ENCODE measurements at places on chromosomes 11 and 22.

DNA sequence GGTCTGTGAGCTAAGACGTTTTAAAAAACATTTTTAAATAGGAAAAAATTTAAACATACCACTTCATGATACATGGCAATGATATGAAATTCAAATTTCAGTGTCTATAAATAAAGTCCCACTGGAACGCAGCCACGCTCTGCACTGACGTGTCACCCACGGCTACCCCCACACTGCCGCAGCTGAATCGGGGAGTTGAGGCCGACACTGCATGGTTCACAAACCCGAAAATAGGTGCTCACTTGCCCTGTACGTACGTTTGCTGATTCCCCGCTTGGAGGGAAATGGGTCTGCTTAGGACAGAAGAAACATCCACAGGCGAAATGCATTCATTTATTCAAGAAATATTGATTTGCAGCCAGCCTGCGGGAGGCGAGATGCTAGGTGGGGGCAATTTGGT lies 1342.3 kb downstream of the TBC1D22A start:
- DNase-seq: no peak

- DNase-seq: no peak
Observed at GRCh38 chr11:108945341-108945740, 280.5 kb downstream of the DDX10 start.

DNA sequence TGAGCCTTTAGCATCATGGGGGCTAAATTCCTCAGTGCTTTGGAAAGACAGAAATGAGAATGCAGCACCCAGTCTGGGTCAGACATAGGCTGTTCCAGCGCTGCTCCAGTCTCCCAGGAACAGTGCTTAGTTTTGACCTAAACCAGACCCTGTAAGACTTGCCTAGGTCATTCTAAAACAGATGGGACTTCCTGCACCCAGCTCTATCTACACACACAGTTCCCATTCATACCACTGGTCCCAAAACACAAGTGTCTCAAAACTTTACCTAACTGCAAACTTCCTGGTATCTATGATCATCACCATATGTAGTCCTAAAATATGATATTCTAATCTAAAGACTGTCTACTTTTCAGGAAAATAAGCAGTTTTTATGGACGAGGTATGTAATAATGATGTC lies 37.9 kb downstream of the PRCP start:
- DNase-seq: no peak

GRCh38 chr11:14340721-14341120 lies 18.3 kb downstream of the RRAS2 start:
- DNase-seq: no peak

DNA sequence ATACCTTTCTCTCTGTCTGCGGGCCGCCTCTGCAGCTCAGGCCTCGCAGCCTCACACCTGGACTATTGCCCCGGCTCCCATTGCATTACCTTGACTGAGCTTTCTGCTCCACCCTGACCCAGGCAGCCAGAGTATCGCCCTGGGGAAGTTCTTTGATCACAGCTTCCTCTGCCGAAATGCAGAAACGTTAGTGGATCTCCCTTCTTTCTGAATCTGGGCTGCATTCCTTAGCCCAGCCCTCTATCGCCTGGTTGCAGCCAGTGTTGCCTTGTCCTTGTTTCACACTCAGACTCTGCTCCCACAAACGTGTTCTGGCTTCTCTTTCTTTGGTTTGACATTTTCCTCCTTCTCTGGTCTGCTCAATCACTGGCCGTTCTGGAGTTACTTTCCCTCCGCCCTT lies 195.7 kb downstream of the ADAMTS15 start:
- no peak for DNase-seq

DNA sequence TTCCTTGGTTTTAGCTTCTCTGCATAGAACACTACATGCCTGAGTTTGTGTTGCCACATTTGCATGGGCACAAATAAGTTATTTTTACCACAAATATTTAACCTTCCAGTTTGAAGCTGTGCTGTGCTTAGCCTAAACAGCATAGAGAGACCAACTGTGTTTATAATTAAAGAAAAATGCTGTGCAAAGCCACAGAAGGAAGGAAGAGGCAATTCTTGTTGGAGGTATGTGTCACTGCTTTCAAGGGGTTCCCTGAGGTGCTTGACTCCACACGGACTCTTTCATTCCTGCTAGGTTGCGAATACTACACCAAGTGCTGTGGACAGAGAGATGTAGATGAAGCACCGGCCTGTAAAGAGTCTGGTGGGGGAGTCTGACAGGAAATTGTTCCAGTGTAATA lies 47.6 kb upstream of the OLFML1 start:
- DNase-seq: no peak

GRCh38 chr11:110857892-110858546 lies 145.8 kb upstream of the ARHGAP20 start:
- no peak for DNase-seq

DNA sequence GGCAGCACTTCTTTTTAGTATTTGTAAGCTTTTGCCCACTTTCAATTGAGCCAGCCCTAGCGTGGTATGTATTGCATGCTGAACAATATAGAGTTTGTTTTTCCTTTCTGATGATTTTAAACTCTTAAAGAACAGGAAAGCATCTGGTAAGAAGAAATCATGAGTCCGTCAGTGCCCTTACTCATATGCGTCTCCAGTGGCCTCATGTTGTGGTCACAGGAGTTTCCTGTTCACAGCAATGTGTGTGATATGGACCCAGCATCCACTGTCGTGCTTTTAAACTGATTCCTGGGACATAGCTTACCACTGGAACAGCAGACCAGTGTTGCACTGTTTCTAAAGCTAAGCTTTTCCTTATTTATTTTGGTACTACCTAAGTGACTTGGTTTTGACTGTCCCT lies 40.1 kb downstream of the BID start:
- no peak for DNase-seq

DNA sequence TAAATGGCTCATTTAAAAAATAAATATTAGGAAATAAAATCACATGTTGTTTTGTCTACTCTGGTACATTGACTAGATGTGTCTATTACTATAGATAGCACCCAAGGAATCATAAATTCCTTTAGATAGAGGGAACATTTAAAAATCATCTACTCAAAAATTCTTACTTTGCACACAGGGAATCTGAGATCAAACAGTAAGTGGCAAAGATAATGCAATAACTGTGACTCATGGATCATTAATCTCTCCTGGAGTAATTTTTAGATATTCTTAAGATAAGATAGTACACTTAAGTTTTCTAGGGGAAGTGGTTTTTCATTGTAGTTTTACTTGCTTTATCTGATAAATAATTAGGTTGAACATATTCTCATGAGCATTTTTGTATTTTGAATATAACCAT lies 468.9 kb downstream of the LUZP2 start:
- DNase-seq: no peak

GRCh38 chr22:28379951-28380350 lies 299.7 kb downstream of the TTC28 start:
- no peak for DNase-seq

- DNase-seq: no peak
Observed at GRCh38 chr22:20426259-20426615, 11.4 kb downstream of the SCARF2 start.

- no peak for DNase-seq
Observed at GRCh38 chr11:19168090-19168489, 33.7 kb downstream of the CSRP3 start.

GRCh38 chr11:68982134-68982533 lies 1.3 kb upstream of the MRGPRD start:
- no peak for DNase-seq

Data from CD4-positive, alpha-beta T cell treated with Interleukin-15 for 4 hours (primary cell).